ENCODE measurements at places on chromosomes 7 and 10. TPM values are rescaled to one million over a fixed set of nuclear protein-coding genes. Genes with fewer than 3 reads are reported as not detected.

The CLEC5A gene
- total RNA-seq, result not detected

DNA sequence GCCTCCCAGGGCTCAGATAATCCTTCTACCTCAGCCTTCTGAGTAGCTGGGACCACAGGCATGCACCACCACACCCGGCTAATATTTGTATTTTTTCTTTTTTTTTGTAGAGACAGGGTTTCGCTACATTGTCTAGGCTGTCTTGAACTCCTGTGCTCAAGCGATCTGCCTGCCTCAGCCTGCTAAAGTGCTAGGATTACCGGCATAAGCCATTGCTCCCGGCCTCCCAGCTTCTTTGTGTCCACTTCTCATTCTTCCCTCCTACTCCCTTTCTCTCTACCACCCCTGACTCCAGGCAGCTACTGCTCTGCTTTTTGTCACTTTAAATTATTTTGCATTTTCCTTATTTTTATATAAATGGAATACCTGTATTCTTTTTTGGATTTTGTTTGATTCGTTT lies 83.4 kb downstream of the PALS2 start:
- H3K36me3 ChIP-seq, result no peaks in the 10 kb centered on the region
- H3K27me3 ChIP-seq, result no peaks in the 10 kb centered on the region
- peaks cover 5% of the 10 kb centered on the region for H3K4me1 ChIP-seq
- DNase-seq, result no peak
- no peak overlapping the region for H3K4me3 ChIP-seq

The ICA1 gene
- total RNA-seq, result 26.3 TPM

DNA sequence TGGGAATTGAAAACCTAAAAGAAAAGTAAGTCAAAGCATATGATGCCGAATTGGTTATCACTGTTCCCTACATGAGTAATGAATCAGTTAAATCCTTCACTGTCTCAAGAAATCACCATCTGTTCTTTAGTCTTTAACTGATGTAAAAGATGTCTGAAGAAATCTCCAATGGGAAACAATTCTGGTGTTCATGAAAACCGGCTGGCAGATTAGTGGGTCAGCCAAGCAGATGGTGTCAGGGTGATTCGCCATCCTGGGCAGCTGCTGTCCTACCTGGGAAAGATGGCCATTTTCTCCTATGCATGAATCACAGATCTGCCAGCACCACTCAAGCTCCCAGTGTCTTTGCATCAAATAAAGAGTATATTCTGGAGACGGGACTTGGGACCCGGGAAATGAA lies 925.2 kb upstream of the GHITM start:
- H3K4me1 ChIP-seq, result peaks cover 11% of the 10 kb centered on the region
- DNase-seq, result no peak
- no peaks in the 10 kb centered on the region for H3K27me3 ChIP-seq
- H3K4me3 ChIP-seq, result no peak overlapping the region
- no peaks in the 10 kb centered on the region for H3K36me3 ChIP-seq

DNA sequence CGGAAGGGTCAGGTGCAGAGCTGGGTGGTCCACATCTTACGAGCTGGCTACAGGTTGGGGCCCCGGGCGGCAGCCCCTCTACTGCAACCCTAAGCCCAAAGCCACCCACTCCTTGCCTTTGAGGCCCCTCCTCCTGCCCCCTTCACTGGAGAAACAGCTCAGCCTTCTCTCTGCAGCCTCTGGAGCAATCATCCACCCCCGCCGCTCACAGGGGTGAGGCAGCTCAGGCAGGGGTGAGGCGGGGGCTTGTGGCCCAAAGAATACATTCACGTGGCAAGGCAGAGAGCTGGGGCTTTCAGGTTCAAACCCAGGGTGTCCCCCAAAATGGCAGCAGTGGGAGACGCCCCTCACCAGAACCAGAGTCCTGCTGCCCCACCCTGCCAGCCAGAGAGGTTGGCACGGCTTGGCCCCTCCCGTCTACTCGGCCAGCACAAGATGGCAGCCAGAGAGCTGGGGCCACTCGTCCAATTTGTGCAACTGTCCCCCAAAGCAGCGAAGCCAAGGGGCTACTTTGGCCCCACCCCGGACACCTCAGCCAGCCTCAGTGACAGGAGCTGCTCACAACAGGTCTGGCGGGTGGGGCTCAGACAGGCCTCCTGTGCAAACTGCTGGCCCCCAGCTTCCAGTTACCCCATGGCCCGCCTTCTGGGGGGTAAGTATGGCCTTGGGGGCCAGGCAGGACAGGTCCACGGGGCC lies 7.2 kb downstream of the GNB2 start:
- peaks cover 62% of the 10 kb centered on the region for H3K36me3 ChIP-seq
- no peak overlapping the region for H3K4me3 ChIP-seq
- H3K27me3 ChIP-seq, result no peaks in the 10 kb centered on the region

The SEMA3D gene
- total RNA-seq, result not detected

The LLCFC1 gene
- total RNA-seq, result not detected

- H3K4me1 ChIP-seq, result no peaks in the 10 kb centered on the region
- no peaks in the 10 kb centered on the region for H3K27me3 ChIP-seq
- no peak overlapping the region for H3K4me3 ChIP-seq
- H3K27ac ChIP-seq, result no peak overlapping the region
Measured at GRCh38 chr7:157930441-157930840, 593.6 kb downstream of the DNAJB6 start.

The TSPAN12 gene
- not detected for total RNA-seq

DNA sequence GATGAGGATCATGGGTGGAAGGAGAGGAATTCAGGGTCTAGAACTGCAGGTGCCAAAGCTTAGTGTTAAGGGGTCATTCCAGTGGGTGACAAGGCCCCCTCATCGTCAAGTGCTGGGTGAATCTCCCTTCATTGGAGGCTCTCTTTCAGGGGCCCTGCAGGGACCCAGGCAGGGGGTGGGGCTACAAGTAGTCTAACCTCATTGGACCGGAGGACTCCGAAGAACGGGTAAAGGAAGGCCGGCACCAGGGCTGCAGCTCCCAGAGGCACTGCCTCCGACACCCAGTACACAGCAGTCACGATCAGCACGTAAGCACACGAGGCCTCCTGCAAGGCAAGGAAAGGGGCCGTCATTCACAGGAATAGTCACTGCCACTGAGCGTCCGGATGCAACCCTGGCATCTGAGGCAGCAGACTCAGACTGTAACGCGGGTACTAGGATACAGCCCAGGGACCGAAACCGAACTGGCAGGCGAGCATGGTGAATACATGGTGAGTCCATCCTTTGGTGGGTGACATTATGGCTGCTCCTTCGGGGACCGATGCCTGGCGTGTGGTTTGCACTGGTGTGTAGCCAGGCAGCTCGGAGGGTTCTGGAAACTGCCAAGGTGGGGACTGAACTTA lies 6.7 kb downstream of the SLC13A4 start:
- H3K4me1 ChIP-seq, result no peaks in the 10 kb centered on the region
- no peaks in the 10 kb centered on the region for H3K27me3 ChIP-seq
- DNase-seq, result no peak
- no peak overlapping the region for H3K27ac ChIP-seq
- H3K4me3 ChIP-seq, result no peak overlapping the region

DNA sequence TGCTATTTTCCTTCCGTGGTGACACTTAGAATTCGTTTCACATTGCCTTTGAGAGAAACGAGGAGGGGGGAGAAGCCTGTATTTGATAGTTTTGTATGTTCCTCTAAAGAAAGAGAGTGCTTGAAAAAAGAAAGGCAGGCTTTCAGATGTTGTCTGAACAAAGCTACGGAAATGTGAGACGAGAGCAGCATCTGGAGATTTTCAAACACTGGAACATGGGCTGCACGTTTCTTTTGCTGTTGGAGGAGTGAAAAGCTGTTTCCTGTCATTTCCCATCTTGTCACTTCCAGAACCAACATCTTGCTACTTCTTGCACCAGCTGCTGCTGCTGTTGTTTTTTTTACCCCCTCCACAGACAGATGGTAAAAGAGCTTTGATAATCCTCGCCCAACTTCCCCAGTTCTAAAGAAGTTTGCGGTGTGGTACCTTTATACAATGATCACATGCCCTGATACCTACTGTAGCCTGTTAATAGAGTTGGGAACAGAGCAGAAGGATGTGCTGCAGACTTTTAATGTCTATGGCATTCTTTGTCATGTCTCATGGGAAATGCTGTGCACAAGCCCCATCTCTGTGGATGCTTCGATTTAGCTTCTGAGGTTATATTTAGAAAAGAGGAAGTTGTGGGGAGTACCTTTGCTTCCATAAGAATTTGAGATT lies 408.1 kb downstream of the AUTS2 start:
- no peak overlapping the region for H3K4me3 ChIP-seq
- DNase-seq, result no peak
- H3K4me1 ChIP-seq, result no peaks in the 10 kb centered on the region

- no peak for DNase-seq
- H3K27me3 ChIP-seq, result no peaks in the 10 kb centered on the region
- H3K4me1 ChIP-seq, result peaks cover 20% of the 10 kb centered on the region
- H3K36me3 ChIP-seq, result peaks cover 25% of the 10 kb centered on the region
Measured at GRCh38 chr10:73867871-73868631, 6.3 kb downstream of the CAMK2G start.

GRCh38 chr10:113450046-113450804 lies 102.6 kb upstream of the HABP2 start:
- peaks cover 70% of the 10 kb centered on the region for H3K27me3 ChIP-seq
- no peak overlapping the region for H3K4me3 ChIP-seq
- no peak for DNase-seq
- no peaks in the 10 kb centered on the region for H3K36me3 ChIP-seq
- H3K27ac ChIP-seq, result no peak overlapping the region

DNA sequence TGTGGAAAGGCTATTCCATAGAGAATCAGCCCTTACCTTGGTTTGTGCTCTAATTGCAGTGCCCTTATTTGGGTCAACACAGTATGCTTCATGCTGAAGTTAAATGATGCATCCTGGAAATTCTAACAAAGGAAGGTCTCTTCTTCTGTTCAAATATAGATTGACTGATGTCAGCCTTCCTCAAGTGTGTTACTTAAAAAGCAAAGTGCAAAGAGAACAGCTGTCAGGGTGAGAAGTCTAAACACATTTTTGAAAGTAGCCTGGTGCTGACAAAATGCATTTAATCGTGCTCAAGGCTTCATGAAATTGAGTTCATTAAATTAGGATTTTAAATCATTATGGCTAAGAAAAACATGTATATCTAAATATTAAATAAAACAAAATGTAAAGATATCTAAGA lies 19.5 kb downstream of the AGR2 start:
- no peaks in the 10 kb centered on the region for H3K27me3 ChIP-seq
- no peak overlapping the region for H3K4me3 ChIP-seq
- H3K27ac ChIP-seq, result no peak overlapping the region
- no peaks in the 10 kb centered on the region for H3K4me1 ChIP-seq
- no peaks in the 10 kb centered on the region for H3K36me3 ChIP-seq

- no peak overlapping the region for H3K27ac ChIP-seq
- H3K4me3 ChIP-seq, result no peak overlapping the region
- no peaks in the 10 kb centered on the region for H3K4me1 ChIP-seq
- no peaks in the 10 kb centered on the region for H3K27me3 ChIP-seq
- no peaks in the 10 kb centered on the region for H3K36me3 ChIP-seq
Measured at GRCh38 chr10:43595739-43596298, 10.4 kb upstream of the ZNF485 start.

GRCh38 chr10:101284744-101285463 lies 55.6 kb upstream of the LBX1 start:
- no peak overlapping the region for H3K4me3 ChIP-seq
- DNase-seq, result no peak
- peaks cover 3% of the 10 kb centered on the region for H3K27me3 ChIP-seq

The ANXA8L1 gene
- total RNA-seq, result 31.7 TPM

DNA sequence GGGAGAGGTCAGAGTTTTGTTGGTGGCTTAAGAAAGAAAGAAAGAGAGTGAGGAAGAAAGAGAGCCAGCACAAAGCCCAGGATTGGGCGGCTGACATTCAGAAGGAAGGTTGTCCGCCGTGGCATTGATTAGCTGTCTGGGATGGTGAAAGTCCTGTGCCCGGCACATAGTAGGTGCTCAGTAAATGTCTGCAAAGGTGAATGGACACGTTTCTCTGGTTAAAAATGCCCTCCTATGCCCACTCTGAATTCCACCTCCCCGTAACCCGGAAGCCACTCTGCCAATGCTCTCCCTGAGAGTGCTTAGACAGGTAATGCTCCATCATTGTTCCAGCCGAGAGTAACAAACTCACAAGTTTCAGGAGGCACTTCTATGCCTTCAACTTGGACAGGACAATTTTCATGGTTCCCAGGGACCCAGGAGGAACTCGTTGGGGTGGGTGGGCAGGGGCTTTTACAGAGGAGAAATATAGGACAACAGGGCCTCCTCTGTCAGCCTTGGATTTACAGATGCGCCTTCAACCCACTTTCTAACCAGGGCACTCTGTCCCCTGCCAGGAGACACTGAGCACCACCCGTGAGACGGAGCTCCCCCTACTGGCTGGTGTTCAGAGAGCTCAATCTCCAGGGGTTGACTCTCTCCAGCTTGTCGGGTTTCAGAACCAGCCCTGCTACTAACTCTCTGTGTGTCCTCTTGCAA lies 411.5 kb upstream of the ZMIZ1 start:
- H3K4me3 ChIP-seq, result no peak overlapping the region
- H3K27ac ChIP-seq, result no peak overlapping the region
- peak; percentile 76 for DNase-seq

DNA sequence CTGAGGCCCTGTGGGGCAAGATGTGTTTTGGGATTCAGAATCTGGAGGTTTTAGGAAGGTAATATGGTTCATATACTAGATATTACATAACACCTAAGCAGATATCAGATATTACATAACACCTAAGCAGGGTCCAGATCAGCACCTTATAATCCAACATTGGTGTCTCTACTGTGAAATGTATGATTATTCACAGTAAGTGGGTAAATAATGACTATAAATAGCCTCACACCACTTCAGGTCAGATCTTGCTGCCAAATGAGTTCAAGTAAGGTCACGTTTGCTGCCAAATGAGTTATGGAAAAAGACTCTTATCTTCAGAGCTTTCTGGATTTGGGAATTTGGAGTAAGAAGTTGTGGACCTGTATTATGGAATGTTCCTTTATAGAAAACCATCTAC lies 14.6 kb downstream of the ADRB1 start:
- DNase-seq, result no peak
- no peak overlapping the region for H3K4me3 ChIP-seq
- no peaks in the 10 kb centered on the region for H3K27me3 ChIP-seq
- H3K4me1 ChIP-seq, result peaks cover 11% of the 10 kb centered on the region

DNA sequence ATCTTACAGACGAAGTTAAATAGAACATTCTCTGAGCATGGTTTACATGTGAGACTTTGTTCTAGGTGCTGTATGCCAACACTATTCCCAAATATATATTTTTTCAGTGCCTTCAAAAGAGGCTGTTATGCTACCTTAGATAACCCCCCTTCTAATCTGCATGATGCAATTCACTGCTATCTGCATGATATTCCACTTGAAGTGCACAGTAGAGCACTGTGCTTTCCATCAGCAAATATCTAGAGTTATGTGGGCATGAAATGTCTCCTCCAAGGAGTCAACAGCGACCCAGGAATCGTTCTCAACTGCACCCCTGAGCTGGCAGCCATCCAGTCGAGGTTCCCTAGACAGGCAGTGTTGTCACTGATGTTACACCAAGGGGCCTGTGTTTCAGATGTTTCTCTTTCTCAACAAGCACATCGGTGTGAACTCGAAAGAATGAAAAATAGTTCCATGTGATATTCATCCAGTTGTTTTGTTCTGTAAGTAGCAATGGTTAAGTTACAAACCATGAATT lies 88.3 kb downstream of the PDE1C start:
- H3K36me3 ChIP-seq, result no peaks in the 10 kb centered on the region
- no peak overlapping the region for H3K4me3 ChIP-seq
- no peaks in the 10 kb centered on the region for H3K27me3 ChIP-seq
- no peaks in the 10 kb centered on the region for H3K4me1 ChIP-seq
- no peak overlapping the region for H3K27ac ChIP-seq

- H3K36me3 ChIP-seq, result no peaks in the 10 kb centered on the region
- peak within 1 kb of the TSS; percentile 47 for H3K4me3 ChIP-seq
- no peak for DNase-seq
- peaks cover 15% of the 10 kb centered on the region for H3K27me3 ChIP-seq
Measured at GRCh38 chr7:19772841-19773760, at the start of gene TMEM196. Gene TMEM196 (minus strand): TSS chr7:19773617. CDS start chr7:19772696, 921 bp downstream.

All from MCF 10A (cell line).